Mucosa of gallbladder (tissue), 1 donor: ENCODE measurements at places on chromosomes 1 and 21. TPM values are rescaled to one million over a fixed set of nuclear protein-coding genes. Genes with fewer than 3 reads are reported as not detected.

The KRTAP12-2 gene
- total RNA-seq = not detected

DNA sequence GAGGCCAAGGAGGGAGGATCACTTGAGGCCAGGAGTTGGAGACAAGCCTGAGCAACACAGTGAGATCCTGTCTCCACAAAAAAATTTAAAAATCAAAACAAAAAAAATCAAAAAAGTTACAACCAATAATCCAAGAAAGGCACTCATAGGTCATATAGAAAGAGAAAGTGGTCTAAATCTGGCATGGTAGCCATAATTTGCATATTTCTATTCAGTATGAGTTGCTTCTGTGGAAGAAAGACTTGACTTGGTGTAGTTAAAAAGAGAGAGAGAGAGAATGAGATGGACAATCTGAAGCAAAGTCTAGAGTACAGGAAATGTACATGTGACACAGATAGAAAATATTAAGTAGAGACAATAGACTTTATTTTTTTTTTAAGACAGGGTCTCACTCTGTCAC lies 22.5 kb downstream of the JMJD4 start:
- DNase-seq = no peak

The UBASH3A gene
- total RNA-seq = 2.0 TPM

DNA sequence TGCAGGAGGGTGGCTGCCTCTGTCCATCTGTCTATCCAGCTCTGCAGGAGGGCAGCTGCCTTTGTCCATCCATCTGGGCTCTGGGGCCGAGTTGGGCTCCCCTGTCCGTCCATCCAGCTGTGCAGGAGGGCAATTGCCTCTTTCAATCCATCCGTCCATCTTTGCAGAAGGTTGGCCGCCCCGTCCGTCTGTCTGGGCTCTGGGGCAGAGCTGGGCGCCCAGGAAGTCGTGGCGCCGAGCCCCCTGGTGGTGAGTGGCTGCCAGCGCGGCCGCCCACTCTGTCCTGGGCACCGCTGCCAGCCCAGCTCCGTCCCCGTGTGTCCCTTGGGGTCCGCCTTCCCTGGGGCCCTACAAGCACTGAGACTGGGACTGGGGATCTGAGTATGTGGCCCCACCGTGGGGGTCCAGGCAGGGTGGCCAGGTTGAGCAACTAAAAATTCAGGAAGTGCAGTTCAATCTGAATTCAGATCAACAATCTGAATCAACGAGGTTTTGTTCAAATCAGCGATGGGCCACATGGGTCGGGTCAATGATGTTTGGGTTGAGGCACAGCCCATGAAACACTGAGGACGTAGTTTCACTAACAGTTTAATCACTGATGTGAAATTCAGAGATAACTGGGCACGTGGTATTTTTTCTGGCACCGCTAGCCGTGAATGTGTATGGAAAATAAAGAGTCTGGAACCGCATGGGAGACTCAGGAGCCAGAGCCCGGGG lies 99.1 kb upstream of the ACTRT2 start:
- DNase-seq = no peak

DNA sequence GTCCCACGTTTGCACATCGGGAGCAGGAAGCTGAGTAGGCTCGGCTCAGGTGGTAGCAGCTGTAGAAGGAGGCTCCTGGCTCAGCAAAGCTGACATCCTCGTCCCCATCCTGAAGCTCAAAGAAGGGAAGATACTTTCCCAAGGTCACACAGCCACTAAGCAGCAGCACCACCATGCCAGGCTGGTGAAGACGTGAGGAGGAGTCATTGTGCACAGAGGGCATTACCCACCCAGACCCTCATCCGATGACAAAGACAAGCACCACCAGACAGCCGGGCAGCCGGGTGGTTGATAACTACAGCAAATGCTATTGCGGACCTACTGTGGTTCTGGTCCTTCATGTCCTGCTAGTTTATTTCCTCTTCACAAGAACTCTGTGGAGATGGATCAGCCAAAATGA lies 186.9 kb downstream of the MATN1 start:
- no peak for DNase-seq

GRCh38 chr1:17561247-17561548 lies 21.7 kb downstream of the ARHGEF10L start:
- DNase-seq = no peak

GRCh38 chr1:94595658-94596057 lies 54.1 kb upstream of the F3 start:
- DNase-seq = no peak

GRCh38 chr1:101071470-101071891 lies 45.9 kb upstream of the DPH5 start:
- no peak for DNase-seq

GRCh38 chr1:236288620-236288976 lies 6.8 kb upstream of the ERO1B start:
- no peak for DNase-seq

The TMEM52 gene
- total RNA-seq = 2.4 TPM

GRCh38 chr21:42424914-42425541 lies 21.3 kb downstream of the UBASH3A start:
- DNase-seq = no peak

GRCh38 chr1:15584489-15585363 lies at the start of gene AGMAT:
AGMAT (minus strand) TSS chr1:15585051; CDS start chr1:15584967, 84 bp downstream.
- DNase-seq = peak; percentile 23

The TMEM269 gene
- 0.06 TPM for total RNA-seq

The TFF2 gene
- total RNA-seq = 115 TPM

- DNase-seq = peak; percentile 25
These were observed 483 bp downstream of the CHML start for GRCh38 chr1:241639623-241640148.

DNA sequence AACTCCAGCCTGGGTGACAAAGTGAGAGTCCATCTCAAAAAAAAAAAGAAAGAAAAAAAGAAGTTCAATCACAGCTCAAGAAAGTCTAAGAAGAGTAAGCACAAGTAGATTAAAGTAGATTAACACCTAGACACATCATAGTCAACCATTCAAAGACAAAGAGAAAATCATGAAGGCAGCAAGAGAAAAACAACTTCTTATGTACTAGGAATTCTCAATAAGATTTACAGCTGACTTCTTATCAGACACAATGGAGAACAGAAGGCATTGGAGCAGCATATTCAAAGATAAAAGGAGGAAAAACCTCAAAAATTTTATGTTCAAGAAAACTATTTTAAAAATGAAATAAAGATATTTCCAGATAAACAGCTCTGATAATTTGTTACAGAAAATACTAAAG lies 147.3 kb downstream of the LBR start:
- DNase-seq = no peak
